ENCODE measurements at places on chromosomes 5 and 9.

- DNase-seq = no peak
These were observed 73.8 kb upstream of the KLF9 start for GRCh38 chr9:70488098-70488792.

- peak; percentile 79 for DNase-seq
These were observed 5.5 kb downstream of the IL31RA start for GRCh38 chr5:55856516-55857246.

- DNase-seq = no peak
These were observed 4.5 kb downstream of the MACIR start for GRCh38 chr5:103263054-103263453.

DNA sequence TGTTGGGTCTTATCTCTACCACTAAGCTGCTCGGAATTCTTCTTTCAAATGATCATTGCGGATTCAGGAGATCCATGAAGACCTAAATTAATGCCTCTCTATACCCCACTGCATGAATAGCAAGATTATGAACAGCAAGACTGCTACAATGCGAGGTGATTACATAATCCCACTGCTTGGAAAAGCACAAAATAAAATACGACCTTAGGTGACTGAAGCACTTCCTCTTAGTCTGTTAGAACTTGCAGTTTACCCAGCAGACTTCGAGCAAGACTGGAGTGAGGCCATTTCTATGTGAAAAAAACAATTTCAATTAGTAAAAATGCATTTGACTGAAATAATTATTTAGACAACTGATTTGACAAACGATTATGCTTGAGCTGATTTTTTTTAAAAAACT, 59.8 kb downstream of the SH3RF2 start:
- peak; percentile 33 for DNase-seq

DNA sequence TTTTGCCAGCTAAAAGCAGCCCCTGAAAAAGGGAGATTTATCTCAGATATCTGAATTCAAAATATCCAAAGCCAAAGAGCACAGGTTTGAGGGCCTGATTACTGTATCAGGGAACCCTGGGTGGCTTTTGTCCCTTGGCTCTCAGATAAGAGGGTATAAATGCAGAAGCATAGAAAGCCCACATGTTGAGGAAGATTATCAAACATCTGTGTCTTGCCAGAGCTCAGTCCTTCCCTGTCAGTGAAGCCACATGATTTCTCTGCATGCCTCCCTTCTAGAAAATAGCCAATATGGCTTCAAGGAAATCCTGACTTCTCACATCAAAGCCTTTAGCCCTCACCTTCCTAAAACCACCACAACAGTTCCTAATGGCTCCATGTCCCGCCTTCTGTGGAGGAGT, 408.0 kb upstream of the DMAC1 start:
- no peak for DNase-seq

- DNase-seq = no peak
These were observed 353.4 kb upstream of the SLC30A5 start for GRCh38 chr5:68740226-68740910.

DNA sequence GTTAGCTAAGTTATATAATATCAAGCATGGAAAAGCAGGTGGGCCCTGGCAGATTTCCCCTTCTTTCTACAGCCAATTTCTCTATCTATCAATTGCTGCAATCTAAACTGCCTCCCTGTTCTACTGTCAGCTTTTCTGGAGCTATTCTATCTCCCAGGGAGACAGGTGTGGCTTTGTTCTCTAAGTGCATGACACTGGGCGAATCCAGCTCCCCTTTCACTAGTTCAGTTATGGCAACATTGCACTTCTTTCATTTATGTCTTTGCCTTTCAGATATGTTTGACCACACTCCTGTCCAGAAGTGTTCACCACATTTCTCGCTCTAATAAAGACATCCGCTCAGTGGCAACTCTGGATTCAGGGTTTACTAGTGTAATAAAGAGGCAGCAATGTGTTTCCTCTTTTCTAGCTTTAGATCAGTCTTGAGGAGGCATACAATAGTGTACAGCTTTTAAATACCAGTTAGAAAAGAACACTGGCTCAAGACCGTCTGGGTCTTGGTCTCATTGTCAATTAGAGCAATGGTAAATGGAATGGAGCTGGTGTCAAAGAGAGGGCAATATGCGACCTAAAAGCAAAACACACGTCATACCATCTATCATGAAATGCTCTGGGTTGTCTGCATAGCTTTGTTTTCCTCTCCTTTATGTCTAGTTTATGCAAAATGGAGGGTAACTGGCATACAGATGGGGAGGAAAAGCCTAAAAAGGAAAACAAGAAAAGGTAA, 197.0 kb downstream of the SLF1 start:
- DNase-seq = no peak

DNA sequence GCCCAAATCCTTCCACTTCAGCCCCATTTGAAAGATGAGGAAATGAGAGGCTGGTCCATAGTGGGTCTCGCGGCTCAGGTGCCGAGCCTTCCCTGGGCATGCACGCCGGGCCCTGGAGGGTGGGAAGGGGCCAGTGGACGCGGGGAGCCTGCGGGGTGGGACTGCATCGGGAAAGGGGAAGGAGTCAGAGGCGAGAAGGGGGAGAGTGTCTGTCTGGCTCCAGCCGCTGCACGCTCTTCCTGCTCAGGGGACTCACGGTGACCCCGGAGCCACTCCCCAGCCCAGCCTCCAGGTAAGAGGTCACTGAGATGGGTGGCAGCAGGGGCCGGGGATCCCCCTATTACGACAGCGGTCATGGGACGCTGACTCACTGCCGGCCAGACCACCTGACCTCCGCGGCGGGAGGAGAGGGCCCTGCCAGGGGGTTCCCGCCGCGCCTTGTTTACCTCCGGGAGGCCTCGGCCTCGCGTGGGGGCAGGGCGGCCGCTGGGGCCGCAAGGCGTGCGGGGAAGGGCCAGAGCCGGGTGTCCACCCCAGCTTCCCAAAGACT, 1.9 kb upstream of the SQSTM1 start:
- peak; percentile 98 for DNase-seq

GRCh38 chr9:89842267-89842768, 237.5 kb downstream of the GADD45G start:
- DNase-seq = peak; percentile 14

GRCh38 chr5:139037732-139038131, 160.4 kb downstream of the SIL1 start:
- DNase-seq = no peak

DNA sequence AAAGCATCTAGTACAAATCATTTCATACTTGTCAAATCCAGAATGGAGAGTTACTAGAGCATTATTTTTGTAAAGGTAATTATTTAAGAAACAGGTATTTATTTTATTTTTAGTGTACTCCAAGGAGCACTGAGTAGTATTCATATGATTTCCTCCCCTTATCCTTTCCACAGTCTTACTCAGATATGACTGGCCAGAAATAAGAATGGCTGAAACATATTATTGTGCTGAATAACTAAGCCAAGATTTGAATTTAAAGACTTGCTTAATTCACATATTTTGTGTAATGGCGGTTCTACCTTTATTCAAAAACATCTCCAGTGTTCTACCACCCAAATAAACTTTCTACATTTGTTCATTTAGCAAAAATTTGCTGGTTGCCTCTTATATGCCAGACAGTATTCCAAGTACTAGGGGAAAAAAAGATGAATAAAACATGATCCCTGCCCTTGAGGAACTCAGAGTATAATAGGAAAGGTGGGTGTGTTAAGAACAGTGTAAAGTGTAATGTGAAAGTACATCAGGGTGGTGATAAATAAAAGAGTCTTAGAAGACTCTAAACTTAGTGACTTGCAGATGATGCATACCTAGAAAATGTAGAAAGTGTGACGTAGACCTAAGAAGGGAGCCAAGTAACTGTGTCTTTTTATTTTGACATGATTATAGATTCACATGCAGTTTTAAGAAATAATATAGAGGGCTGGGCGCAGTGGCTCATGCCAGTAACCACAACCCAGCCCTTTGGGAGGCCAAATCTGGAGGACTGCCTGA, 110.4 kb upstream of the GRHPR start:
- DNase-seq = no peak

GRCh38 chr5:60809891-60810425, 34.1 kb downstream of the ELOVL7 start:
- no peak for DNase-seq

- DNase-seq = no peak
These were observed 416.0 kb downstream of the MAN2A1 start for GRCh38 chr5:110105692-110106091.

DNA sequence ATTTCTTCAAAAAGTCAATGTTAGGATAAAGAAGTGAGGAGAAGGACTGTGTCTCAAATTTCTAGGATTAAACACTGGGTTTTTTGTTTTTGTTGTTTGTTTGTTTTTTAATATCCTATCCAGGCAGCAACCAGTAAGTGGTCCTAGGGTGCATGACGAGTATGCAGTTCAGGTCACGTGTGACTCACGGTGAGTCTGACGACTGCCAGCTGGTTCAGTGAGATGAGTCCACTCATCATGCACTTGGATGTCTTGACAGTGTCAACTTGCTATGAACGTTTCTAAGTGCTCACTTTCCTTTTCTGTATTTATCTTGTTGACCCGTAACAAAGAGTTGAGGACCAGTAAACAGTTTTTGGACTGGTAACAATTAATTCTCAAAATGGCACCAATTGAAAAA, 32.7 kb downstream of the ATG10 start:
- DNase-seq = no peak

DNA sequence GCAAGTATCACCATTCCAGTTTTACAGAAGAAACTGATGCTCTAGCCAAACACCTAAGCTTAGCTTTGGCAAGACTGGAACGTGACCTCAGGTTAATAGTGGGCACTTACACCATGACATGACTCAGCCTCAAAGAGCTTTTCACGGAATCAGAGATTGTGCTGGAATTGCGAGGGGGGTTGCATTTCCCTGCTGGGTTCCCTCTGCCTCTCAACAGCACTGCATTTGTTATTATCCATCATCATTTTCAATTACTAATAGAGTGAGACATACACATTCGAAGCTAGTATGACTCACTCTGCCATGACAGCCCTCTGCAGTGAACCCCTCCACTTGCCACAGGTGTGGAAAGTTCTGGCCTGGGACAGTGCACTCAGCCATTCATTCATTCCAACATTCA, 8.0 kb downstream of the SPOCK1 start:
- DNase-seq = no peak

- no peak for DNase-seq
These were observed 21.3 kb downstream of the MSX2 start for GRCh38 chr5:174745590-174746103.

- DNase-seq = no peak
These were observed 21.8 kb downstream of the CTNNA1 start for GRCh38 chr5:138775034-138775433.

GRCh38 chr9:112439171-112439570, 47.5 kb upstream of the KIAA1958 start:
- DNase-seq = no peak

GRCh38 chr5:33441241-33442177, 744 bp downstream of the TARS1 start:
- DNase-seq = peak; percentile 66

- DNase-seq = no peak
These were observed 18.5 kb upstream of the SUSD3 start for GRCh38 chr9:93039976-93040375.

GRCh38 chr5:40410231-40410861, 269.4 kb upstream of the PTGER4 start:
- peak; percentile 85 for DNase-seq

GRCh38 chr5:152593388-152593787, 188.3 kb upstream of the NMUR2 start:
- DNase-seq = no peak

DNA sequence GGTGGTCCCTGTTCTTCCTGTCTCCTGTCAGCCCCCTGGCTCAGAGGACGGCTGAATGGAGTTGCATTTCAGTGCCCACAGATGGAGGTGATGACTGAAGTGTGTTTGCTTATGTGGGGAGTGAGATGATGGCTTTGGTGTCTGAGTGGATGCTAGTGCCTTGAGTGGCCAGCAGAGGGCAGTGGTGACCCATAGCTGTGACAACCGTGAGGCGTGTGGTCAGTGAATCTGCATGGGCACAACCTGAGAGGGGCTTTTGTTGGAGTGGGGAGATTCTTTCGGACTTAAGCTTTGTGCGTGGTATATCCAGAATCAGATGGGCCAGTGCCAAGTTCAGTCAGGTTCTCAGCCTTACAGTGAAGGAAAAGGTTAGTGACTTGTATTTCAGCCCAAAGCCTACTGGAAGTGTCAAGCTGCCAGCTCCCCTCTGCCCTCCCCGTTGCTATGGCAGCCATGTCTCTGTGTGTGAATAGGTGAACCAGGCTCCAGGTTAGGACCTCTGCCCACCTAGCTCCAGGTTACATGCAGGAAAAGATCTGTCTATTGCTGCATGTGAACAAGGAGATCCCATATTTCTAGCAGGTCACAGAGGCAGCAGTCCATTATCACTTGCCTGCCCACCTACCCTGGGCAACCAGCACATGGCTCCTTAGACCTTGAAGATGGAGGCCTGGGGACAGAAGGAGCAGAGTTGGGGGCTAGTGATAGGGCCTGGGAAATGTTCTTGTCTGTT, 14.7 kb upstream of the CXXC5 start:
- DNase-seq = peak; percentile 83

DNA sequence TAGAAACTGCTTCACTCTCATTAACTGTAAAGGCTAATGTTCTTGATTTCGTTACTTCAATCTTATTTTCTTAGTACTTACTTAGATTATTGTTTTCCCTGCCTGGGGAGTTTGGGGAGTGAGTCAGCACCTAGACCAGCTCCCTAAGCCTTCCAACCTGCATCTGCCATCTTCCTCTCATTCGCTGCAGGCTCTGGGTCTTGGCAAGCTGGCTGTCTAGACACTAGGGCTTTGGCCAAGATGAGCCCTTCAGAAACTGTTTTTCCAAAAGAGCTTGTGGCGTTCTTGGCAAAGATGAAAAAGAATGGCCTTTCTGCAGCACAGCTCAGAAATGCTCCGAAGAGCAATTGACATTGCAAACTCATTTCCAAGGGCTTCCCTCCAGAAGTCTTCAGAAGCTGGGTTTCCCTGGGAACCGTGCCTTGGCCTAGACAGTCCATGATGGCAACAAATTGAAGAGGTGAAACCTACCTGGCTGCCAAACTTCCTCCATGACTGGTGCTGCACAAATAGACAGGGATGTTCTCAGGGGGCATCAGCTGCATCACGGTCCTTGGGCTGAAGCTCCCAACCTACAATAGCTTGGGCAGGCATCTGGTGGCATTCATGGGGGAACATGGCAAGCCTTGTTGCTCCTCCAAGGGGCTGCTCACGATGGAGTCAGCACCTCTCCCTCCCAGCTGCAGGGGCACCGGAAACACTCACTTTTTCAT, 76.6 kb downstream of the NSUN2 start:
- no peak for DNase-seq

DNA sequence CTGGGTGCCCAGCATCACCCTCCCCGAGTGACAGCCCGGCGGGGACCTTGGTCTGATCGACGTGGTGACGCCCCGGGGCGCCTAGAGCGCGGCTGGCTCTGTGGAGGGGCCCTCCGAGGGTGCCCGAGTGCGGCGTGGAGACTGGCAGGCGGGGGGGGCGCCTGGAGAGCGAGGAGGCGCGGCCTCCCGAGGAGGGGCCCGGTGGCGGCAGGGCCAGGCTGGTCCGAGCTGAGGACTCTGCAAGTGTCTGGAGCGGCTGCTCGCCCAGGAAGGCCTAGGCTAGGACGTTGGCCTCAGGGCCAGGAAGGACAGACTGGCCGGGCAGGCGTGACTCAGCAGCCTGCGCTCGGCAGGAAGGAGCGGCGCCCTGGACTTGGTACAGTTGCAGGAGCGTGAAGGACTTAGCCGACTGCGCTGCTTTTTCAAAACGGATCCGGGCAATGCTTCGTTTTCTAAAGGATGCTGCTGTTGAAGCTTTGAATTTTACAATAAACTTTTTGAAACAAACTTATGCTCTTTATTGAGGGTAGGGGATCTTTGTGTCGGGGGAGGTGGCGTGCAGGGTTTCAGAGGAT, 1.3 kb downstream of the GADD45G start:
- peak; percentile 84 for DNase-seq
